ENCODE measurements at places on chromosomes 5 and 9.

GRCh38 chr5:74199005-74199404 is 441.5 kb downstream of the ENC1 start:
- DNase-seq, result peak; percentile 6

DNA sequence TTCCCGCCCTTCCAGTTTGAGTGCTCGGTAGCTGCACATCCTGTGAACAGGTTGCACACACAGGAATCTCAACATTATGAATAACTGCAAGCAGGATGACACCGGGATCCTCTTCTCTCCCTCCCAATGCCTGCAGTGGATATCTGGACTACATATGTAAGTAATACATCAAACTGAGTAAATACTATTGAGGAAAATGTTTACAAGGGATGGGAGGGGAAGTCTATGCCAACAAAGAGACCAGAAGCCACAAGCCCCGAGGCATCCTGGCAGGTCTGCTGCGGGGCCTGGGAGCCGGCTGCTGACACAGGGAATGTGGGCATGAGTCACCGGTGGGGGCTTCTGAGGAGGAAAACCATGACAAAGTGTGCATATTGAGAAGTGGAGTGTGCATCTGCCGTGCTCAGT is 8.6 kb upstream of the ANKRD33B start:
- DNase-seq, result no peak

DNA sequence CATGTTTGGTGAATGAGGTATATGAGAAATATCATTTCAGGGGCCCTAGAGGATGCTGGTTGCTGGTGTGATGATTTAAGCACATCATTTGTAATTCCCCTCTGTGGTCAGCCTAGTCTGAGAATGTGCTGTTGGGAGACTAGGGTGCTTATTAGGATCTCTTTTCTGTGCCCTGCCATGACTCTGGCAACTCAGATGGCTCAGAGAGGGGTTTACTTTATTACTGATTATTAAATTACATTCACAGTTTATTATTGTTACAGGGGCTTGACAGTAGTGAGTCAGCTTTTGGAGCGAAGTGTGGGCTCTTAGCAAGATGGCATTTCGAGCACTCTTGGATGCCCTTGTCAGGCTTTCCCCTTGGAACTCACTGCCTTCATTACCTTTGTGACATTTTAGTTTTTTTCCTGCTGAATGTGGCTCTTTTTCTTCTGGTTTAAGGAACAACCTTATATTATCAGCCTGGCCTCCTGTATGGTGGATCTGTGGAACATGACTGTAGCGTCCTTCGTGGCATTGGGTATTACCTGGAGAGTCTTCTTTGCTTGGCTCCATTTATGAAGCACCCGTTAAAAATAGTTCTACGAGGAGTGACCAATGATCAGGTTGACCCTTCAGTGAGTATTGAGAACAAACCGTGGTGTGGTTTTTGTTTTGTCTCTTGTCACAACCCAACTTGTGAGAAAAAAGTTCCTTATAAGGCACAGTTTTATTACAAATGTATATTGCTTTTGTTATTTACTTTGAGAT is 33.8 kb downstream of the RCL1 start:
- no peak for DNase-seq

GRCh38 chr9:133814586-133815208 is 76.5 kb upstream of the SARDH start:
- no peak for DNase-seq

GRCh38 chr9:93064392-93065134 is 6.1 kb downstream of the SUSD3 start:
- peak; percentile 94 for DNase-seq

DNA sequence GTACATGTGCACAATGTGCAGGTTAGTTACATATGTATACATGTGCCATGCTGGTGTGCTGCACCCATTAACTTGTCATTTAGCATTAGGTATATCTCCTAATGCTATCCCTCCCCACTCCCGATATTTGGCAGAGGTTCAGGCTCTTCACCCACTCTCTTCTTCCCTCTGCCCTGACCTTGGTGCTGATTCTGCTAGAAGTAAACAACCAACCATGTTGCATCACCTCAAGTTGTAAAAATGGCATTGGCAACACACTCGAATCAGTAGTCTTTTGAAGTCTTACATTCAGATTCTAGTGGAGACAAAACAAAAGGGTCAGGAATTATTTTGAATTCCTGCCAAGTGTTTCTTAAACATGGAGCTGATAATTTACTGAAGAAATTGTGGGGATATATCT is 40.0 kb downstream of the PRR16 start:
- no peak for DNase-seq

DNA sequence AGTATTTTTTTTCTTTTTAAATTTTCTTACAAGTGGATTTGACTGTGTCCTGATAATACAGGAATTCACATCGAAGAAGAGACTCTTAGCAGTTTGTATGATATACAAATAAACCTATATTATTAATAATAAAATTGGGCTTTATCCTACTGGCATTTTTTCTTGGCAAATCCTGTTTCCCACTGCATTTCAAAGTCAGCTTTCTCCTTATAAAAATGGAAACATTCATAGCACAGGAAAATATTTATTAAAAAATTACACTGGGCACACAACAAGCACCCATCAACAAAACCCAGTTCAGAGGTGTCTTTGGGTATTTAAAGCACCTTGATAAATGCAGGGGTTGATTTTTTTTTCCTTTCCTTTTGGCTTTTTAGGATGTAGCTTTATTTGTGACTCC is 200.9 kb downstream of the MEF2C start:
- DNase-seq, result no peak

- DNase-seq, result no peak
Measured at GRCh38 chr9:106146066-106146840, 451.9 kb downstream of the TMEM38B start.

DNA sequence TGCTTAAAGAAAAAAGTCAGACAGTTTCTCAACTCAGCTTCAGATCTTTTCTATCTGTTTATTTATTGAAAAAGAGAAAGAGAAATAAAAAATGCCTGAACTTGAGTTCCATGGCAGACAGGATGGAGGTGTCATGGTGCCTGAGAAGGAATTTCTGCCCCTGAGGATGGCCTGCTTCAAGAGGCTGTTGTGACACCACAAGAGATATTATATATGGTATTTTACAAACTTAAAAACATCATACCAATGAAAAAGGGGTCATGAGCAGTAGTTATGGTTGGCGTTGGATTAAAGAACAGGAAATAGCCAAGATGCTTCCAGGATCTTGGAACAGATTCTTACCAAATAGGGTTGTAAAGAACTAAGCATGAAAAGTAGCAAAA is 344.6 kb downstream of the GLIS3 start:
- no peak for DNase-seq

DNA sequence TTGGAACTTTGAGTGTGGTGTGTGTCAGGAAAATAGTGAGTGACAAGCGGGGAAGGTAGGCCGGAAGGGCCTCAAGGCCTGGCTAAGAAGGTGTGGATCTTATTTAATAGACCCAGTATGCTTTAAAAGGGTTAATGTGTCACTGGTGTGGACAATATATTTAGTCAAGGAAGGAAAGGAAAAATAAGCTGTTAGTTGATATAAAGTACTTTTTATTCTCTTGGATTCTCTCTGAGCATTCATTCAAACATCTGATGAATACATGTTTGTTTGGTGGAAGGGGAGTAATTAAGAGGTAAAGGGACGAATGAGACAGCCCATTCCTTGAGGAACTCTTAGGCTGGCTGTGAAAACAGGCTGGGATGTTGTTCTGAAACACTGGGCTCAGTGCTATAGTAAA is 98.9 kb downstream of the MELK start:
- DNase-seq, result no peak

- no peak for DNase-seq
Measured at GRCh38 chr9:28899267-28899666, 1326.0 kb upstream of the C9orf72 start.

DNA sequence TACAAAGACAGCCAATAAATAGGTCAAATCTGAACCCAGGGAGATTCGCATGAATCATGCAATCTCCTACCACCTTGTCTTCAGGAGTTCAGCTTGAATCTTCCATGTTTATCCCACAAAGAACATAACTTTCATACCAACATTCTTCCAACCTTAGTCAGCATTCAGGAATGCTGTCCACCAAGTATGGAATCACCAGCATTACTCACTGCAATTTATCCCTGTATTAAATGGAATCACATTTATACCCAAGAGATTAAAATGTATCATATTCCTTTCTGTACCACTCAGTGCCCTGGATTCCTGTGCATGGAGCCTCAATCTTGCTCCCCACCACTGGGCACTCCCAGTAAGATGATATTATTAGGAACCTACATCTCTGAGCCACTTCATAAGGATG is 162.6 kb downstream of the GLIS3 start:
- DNase-seq, result no peak

- no peak for DNase-seq
Measured at GRCh38 chr5:34524123-34524522, 132.0 kb upstream of the RAI14 start.

DNA sequence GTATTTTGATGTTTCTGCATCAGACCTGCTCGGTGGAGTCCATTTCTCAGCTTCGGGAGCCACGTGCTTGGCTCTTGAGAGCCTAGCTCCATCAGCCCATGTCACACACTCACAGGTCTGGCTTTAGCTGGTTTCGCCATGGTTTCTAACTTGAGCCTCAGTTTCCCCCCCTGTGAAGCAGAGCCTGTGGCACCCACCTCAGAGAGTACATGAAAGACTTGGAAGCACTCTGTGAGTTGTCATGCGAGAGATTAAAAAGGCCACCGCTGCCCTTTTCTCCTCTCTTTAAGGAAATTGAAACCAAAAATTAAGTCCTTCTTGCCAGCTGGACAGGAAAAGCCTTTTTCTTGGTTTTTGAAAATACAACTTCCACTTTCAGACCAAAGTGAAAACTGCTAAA is 8.8 kb downstream of the TENT4A start:
- DNase-seq, result no peak

- DNase-seq, result no peak
Measured at GRCh38 chr5:74149395-74149794, 491.1 kb downstream of the ENC1 start.

Data from stimulated activated CD4-positive, alpha-beta T cell treated with anti-CD3 and anti-CD28 coated beads, Interleukin-1b, Interleukin-23, amount 100 ng/mL, for 48 hours (primary cell).